ENCODE measurements at places on chromosomes 5 and 9.

DNA sequence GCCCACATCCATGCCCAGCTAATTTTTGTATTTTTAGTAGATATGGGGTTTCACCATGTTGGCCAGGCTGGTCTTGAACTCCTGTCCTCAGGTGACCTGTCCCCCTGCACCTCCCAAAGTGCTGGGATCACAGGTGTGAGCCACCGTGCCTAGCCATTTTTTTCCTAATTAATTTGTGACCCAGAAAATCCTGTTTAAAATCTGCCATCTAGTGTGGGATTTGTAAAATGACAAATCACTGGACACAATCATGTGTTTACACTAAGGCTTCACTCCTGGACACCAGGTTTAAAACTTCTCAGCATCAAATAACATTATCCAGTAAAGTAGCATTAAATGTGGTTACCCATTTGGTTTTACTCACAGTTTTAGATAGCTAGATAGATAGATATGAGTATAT is 18.6 kb upstream of the KDM4C start:
- DNase-seq = no peak

DNA sequence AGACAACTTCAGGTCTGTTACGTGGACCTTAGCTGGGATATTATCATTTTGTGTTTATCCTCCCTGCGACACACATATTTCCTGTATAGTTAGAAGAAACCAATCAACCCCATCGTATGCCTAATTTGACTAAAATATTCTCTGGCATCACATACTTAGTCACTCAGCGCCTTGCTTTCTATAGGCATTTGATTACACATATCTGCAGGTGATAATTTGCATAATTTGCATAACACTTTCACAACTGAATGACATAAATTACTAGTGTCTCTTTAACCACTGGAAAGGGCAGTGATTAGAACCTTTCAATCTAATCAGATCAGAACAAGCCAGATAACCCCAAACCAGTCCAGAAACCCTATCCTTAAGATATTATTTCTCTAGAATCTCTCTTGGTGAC is 390.2 kb downstream of the TLR4 start:
- DNase-seq = no peak

- DNase-seq = no peak
Observed at GRCh38 chr9:70529833-70530232, 115.4 kb upstream of the KLF9 start.

DNA sequence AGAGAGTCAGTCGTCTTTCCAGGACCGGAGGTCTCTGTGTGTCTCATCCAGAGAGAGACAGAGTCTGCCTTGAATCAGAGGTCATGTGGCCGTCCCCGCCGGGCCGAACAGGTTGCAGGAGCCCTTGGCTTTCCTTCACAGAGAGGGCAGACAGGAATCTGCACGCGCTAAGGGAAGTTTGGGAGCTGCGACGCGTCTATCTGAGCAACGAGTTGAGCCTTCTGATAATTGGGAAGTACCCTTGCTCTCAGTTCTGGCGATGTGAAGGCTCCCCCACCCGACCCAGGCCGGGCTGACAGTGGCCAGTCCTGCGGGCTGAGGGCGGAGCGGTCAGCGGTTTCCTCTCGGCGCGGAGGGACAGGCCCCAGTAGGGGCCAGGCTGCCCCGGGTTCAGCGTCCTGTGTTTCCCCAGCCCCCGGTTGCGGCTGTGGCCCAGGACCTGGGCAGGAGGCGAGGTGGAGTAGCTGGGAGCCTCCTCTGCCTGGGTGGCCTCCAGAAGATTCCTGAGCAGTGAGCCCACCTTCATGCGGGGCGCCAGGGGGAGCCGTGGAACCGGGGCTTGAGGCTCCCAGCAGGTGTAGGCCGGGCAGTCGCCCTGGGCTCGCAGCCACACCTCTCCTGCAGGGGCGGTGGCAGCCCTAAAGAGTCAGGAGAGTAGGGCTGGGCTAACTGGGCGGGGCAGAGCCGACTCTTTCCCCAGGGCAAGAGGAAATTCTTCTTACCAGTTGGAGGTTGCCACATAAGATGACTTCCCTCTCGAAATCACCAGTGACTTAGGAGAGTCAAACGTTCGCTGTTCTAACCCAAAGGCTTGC is 13.9 kb downstream of the NR2F1 start:
- no peak for DNase-seq

GRCh38 chr9:115794921-115795475 is 358.6 kb upstream of the PAPPA start:
- DNase-seq = no peak
